NCI-H1048 (cell line): ENCODE measurements at places on chromosomes 6 and 20.

GRCh38 chr6:5486214-5486613 is 224.9 kb downstream of the FARS2 start:
- DNase-seq = no peak

- no peak for DNase-seq
Observed at GRCh38 chr6:36663504-36664446, 14.7 kb upstream of the CDKN1A start.

DNA sequence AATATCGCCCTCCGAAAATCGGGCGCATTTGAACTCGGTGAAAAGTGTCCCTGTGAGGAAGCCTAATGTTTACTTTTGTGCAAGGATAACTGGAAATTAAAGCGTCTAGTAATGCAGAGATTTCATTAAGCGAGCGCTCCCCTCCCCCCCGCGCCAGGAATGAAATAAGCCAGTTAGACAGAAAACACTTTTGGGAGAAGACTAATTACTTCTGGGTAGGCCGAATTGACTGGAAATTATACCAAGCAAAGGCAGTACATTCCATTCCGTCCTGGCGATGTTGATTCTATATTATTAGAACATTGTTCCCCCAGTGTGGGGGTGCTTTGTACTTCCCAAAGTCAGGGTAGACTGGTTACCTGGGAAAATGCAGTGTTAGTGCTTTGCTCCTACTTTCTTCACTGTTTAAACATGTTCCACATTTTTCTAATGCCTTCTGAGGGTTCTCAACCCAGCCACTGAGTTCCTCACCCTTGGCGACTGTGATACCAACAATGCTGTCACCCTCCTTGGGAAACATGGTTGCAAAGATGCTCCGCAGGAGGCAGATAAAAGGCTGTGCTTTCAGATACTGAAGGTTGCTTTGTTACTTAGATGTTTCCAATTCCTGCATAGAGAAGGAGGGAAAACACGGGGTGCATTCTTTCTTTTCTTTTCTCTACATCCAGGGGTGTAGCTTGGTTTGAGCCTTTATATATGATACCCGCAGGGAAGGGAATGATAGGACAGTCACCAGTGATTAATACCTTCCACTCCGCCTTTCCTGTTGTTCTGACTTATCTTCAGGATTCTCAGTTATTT is 2.6 kb downstream of the GJA1 start:
- no peak for DNase-seq

GRCh38 chr6:12903246-12903645 is 186.7 kb downstream of the PHACTR1 start:
- no peak for DNase-seq

DNA sequence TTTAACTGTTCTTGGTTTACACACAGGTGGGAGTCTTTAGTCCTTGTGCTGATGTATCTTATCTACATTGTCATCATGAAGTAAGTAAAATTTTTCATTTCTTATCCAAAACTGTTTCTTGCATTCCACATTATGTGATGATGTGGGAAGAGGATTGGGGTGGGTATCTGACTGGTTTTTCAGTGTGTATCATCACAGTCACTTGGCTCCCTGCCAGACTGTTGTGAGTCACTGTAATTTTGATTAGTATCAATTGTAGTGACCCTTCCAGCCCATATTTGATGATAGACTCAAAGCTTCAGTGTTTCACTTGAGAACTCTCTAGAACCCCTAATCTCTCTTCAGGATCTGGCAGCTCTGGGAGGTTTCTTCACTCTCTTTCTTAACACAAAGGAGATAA is 84.5 kb upstream of the RIN2 start:
- DNase-seq = no peak

DNA sequence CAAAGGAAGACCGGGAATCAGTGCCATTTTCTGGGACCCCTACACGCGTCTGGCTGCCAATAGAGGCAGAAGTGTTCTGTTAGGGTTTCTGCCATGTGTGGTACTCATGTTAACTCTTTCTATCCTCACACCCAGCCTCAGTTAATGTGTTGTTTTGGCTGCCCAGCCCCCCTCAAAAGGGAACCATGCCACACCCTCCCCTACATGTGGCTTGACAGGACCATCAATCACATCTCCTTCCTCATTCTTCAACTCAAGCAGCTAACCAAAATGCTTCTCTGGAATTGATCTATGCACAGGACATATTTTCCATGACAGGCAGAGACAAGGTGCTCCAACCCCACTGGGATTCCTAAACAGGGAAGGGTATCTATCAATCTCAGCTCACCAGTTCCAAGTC is 22.0 kb downstream of the AHCY start:
- DNase-seq = no peak

DNA sequence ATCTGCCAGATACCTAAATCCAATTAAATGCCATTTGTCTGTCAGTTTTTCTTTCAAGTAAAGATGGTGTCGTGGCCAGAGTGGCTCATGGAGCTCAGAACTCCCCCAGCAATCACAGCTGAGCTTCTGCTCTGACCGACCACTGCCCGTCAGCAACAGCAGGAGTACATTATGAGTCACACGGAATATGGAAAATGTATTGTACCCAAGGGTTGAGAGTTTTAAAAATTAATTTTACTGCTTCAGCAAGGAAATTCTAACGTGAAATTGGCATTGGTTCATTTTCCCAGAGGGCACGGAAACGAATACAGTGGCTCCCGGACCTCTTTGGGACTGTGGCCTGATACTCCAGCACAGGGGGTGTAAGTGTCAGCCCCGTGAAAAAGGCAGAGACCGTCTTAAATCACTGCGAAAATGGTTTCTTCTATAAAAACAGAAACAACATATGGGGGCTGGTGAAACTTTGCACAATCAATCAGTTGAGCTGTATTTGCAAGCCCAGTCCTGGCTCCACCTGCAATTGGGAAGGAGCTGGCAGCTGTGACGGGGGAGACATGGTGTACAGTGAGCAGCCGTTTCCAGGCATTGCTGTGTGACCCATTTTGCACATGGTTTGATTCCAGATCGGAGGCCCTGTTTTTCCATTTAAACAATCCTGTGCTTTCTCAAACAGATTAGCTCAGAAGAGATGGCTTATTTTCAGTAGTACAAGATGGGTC is 12.8 kb downstream of the NPEPL1 start:
- DNase-seq = no peak

DNA sequence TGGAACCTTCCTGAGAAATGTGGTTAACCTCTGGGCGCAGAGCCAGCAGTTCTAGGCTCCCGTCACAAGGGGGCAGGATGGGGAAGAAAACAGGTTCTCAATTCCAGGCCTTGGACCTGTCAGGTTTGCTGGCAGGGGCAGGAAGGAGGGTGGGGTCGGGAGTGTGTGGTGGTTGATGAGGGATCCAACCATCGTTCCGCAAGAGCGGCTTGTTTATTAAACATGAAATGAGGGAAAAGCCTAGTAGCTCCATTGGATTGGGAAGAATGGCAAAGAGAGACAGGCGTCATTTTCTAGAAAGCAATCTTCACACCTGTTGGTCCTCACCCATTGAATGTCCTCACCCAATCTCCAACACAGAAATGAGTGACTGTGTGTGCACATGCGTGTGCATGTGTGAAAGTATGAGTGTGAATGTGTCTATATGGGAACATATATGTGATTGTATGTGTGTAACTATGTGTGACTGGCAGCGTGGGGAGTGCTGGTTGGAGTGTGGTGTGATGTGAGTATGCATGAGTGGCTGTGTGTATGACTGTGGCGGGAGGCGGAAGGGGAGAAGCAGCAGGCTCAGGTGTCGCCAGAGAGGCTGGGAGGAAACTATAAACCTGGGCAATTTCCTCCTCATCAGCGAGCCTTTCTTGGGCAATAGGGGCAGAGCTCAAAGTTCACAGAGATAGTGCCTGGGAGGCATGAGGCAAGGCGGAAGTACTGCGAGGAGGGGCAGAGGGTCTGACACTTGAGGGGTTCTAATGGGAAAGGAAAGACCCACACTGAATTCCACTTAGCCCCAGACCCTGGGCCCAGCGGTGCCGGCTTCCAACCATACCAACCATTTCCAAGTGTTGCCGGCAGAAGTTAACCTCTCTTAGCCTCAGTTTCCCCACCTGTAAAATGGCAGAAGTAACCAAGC is 29.6 kb downstream of the SRSF3 start:
- DNase-seq = peak; percentile 11

DNA sequence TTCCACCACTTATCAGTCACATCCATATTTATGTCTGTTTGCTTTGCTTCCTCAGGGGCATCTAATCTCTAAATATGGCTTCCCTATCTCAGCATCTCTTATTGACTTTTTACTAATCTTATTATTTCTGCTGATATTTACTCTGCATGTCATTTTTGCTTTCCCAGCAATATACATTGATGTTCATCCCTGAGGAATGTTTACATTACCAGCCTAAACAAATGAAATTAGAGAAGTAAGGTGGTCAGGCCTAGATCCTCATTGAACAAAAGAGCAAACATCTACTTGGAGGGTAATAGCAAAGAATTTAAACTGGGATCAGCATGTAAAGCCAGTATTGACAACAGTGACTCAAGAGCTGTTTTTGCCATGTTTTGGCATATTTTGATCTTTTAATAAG is 546.4 kb downstream of the MMUT start:
- no peak for DNase-seq

- no peak for DNase-seq
Observed at GRCh38 chr20:62142252-62143080, 728 bp downstream of the PSMA7 start.

- no peak for DNase-seq
Observed at GRCh38 chr6:135329851-135330803, 149.0 kb downstream of the MYB start.

GRCh38 chr20:2804852-2805688 is 4.6 kb upstream of the CPXM1 start:
- no peak for DNase-seq

DNA sequence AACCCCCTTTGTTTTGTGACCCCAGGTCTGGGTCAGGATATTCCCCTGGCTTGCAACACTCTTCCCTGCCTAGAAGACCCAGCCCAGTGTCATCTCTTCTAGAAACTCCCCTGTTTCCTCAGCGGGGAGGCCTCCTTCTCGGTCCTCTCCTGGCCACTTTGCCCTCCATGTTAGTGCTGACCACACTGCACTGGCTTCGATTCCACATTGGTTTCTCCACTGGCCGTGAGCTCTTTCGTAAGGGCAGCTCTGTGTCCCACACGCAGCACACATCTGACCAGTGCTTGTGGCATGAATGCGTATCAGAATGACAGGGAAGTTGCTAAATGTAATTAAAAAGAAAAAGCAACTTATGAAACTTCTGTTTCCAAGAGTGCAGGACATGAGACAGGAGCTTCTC is 49.4 kb upstream of the FNDC1 start:
- no peak for DNase-seq

- no peak for DNase-seq
Observed at GRCh38 chr6:44119704-44120262, 7.5 kb downstream of the MRPL14 start.

GRCh38 chr6:125718109-125718508 is 31.3 kb upstream of the HEY2 start:
- DNase-seq = no peak

- DNase-seq = no peak
Observed at GRCh38 chr6:139327038-139327437, 35.2 kb upstream of the TXLNB start.

- DNase-seq = no peak
Observed at GRCh38 chr6:35016502-35017321, 124.4 kb downstream of the TCP11 start.

GRCh38 chr6:90466154-90466940 is 120.5 kb downstream of the MAP3K7 start:
- no peak for DNase-seq

DNA sequence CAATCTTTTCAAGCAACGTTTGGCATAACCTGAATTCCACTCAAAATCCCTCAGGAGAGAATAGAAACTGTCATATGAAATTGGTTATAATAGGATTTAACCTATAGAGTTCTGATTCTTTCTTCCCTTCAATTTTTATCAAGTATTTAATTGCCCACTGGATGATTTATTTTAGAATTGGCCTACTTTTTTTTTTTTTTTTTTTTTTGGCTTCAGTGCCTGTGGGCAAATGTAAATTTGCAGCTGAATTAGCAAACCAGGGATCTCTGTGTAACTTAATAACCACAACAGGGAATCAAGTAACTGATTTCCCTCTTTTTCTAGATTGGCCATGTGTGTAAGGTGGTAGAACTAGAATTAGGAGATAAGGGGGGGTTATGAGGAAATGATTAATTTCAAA is 157.0 kb downstream of the SOX4 start:
- no peak for DNase-seq

GRCh38 chr6:153668758-153669157 is 370.3 kb upstream of the OPRM1 start:
- DNase-seq = no peak

- DNase-seq = no peak
Observed at GRCh38 chr6:15264902-15265761, 19.3 kb downstream of the JARID2 start.

- no peak for DNase-seq
Observed at GRCh38 chr6:72850469-72850868, 228.6 kb downstream of the KCNQ5 start.

DNA sequence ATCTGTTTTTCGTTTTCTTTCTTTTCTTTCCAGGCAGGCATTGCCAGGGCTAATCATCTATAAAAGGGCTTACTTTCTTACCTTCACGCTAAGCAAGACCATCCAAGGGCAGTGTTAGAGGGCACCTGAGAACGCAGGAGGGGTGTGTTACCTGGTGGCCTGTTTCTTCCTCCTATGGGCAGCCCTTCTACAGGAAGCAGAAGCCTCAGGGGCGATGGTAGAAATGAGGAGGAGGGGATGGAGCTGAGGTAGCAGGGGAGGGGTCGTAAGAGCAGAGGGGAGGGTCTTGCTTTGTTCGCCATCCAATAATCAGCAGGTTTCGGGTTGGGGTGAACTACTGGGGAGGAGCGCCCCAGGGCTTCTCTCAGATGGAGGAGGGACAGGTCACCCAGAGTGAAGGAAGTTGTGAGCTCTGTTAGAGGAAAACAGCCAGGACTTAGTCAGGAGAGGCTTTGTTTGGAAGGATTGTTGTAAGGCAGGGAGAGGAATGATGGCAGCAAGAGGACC is 1.5 kb upstream of the CCR6 start:
- DNase-seq = no peak

GRCh38 chr6:109304284-109305015 is 77.8 kb downstream of the CD164 start:
- DNase-seq = no peak

DNA sequence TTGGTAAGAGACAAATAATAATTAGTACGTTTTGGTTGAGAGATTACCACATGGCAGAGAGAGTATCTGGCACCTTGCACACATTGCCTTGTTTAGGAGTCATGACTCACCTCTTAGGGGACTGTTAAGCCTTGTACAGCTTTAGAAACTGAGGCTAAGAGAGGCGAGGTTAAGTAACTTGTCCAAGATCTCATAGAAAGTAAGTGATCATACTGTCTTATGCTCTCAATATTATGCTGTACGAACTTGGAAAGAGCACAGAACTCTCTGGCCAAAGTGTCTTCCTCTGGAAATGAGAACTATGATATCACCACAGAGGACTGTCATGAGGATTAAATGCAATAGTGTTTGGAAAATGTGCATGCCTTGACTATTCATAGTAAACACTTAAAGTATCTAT is 249.0 kb downstream of the UTRN start:
- no peak for DNase-seq
